ENCODE measurements at places on chromosomes 13 and 19.

GRCh38 chr13:20270163-20270865 lies 38.2 kb upstream of the GJB6 start:
- no peak for DNase-seq

- no peak for DNase-seq
These were observed 1.0 kb downstream of the DIRAS1 start for GRCh38 chr19:2719920-2720776.

GRCh38 chr13:50393628-50394027 lies 378.4 kb downstream of the KCNRG start:
- no peak for DNase-seq

- no peak for DNase-seq
These were observed 61.8 kb downstream of the AKAP11 start for GRCh38 chr13:42333613-42334328.

DNA sequence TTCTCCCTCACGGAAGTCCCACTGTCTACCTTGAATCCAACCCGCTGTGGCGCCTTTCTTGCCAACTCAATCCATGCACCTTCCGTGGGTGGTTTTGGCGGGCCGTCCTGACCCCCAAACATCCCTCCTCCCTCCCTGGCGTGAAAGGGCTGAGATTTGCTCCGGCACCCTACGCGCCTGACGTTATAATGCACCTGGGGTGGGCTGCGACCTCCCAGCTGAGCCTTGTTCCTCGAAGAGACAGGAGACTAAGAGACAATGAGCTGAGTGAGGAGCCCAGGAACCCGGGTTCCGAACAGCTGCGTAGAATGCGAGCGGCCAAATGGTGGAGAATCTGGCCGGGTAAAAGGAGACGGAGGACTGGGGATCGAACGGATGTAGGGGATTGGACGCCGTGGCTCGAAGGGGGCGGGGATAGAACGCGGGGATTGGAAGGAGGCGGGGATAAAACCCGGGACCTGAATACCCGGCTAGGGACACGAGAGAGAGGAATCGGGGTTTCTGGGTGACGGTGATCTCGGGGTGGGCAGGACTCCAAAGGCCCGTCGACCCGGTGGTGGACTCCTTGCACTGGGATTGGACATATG lies at the start of gene CPT1C:
CPT1C (plus strand) TSS at position 461 of the 587 bp plus-strand sequence. CDS start 1,137 bp downstream, outside the sequence.
- peak; percentile 63 for DNase-seq

- DNase-seq: no peak
These were observed 38.8 kb downstream of the SHISA2 start for GRCh38 chr13:26012995-26013394.

- no peak for DNase-seq
These were observed 6.9 kb upstream of the PLEKHF1 start for GRCh38 chr19:29658221-29658991.

DNA sequence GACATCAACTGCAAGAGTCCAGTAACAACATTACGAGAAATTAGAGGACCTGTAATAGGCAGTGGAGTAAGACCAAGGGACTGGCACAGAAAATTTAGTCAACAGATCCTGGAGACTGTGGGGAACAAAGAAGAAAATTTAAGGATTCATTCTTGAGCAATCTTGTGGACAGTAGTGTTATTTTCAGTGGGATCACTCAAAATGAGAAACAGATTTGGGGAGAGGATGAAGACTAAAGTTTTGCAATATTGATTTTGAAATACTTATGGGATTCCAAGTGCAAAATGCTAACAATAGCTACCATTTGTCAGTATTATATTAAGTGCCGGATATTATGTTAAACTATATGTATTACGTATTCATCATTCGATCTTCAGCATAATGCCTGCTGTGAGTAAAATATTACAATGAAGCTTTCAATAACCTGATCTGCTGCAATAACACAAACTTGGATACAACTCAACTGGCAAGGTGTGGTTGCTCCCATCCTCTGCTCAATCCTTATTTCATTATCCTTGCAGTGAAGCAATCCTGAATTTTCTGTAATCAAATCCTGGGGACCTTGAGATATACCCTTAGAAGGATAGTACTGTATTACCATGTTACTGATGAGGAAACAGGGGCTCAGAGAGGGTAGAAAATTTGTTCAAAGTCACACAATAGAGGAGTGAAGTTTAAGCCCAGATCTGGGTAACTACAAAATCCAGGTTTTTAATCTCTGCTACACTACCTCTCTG lies 84.2 kb downstream of the SACS start:
- no peak for DNase-seq

DNA sequence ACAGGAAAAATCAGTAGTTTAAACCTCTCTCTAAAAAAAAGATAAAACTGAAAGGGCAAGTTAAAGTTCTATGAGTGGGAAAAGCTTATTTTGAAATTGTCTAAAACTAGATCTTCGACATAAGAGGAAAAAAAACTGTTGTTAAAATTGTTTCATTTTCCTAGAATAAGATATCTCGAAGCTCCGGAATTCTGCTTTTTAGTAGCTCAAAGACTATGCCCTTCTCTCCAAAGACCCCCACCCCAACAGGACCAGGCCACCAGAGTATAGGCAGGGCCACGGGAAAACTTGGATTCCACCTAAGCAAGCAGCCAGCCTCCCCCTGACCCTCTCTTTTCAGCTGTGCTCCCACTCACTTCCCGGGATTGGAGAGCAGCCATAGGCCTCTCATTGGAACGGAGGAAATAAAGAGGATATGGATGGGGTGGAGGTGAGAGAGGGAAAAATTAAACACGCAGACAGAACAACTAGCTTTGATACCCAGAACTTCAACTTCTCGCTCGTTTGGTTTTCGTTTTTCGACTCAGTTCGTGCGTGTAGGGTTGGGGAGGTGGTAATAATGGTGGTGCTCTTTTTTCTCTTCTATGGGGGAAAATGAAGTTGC lies 3.0 kb downstream of the POU4F1 start:
- no peak for DNase-seq

- no peak for DNase-seq
These were observed 270.0 kb downstream of the NALCN start for GRCh38 chr13:101146101-101146898.

- DNase-seq: no peak
These were observed 5.1 kb upstream of the CALM3 start for GRCh38 chr19:46596008-46596407.

GRCh38 chr19:19749908-19750841 lies 17.3 kb upstream of the ZNF14 start:
- no peak for DNase-seq

DNA sequence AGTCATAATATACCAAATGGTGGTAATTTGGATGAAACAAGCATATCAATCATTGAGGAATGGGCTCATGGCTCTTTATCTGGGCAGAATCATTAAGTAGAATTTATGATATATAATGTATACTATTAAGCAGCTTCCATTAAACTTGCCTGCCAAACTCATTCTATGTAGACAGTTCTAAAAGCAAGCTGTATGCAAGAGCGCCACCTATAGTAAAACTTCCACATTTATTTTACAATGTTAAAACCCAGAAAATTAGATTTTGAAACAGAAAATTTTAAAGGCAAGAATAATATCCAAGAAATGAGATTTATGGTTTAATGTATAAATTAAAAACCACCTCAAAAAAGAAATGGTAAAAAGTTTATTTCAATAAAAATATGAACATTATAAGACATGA lies 161.5 kb downstream of the MZT1 start:
- no peak for DNase-seq

- no peak for DNase-seq
These were observed 112.8 kb downstream of the TDRD3 start for GRCh38 chr13:60509601-60510386.

GRCh38 chr13:45447050-45447661 lies 17.6 kb upstream of the COG3 start:
- no peak for DNase-seq

GRCh38 chr19:40279120-40279551 lies 6.0 kb downstream of the AKT2 start:
- no peak for DNase-seq

DNA sequence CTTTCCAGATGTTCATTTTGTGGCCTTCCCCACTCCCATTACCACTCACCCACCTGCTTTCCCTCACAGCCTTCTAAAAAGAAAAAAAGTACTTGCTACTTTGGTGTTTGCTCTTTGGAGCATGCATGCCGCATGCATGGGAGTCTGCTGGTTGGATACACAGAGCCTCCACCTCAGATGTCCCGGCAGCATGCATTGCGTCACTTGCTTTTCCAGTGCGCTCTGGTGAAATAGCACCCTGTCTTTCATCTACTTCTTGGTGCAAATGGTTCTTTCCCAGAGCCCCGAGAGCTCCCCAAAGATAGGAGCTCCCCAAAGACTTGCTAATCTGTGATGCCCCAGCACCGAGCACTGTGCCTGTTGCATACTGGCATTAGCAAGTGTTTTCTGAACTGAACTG lies 333.2 kb upstream of the ZNF507 start:
- no peak for DNase-seq

GRCh38 chr13:62176051-62176450 lies 760.4 kb upstream of the PCDH20 start:
- DNase-seq: no peak

- no peak for DNase-seq
These were observed 530.9 kb downstream of the MYO16 start for GRCh38 chr13:109160357-109160756.

GRCh38 chr19:58558066-58558622 lies at the start of gene UBE2M:
Gene UBE2M (minus strand): TSS chr19:58558611. CDS start chr19:58558381, 230 bp downstream.
- no peak for DNase-seq

DNA sequence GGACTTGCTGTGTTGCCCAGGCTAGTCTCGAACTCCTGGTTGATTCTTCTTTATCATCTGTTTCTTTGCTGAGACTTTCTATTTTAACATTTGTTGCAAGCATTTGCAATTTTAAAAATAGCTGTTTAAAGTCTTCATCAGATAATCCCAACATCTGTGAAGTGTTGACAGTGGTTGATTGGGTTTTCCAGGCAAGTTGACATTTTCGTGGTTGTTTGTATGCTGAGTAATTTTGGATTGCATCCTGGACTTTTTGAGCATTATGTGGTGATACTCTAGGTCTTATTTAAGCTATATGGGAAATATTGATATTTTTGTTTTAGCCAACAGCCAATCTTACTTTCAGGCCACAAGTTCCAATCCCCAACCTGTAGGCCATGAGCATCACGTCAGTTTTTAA lies 25.1 kb downstream of the AP1M1 start:
- DNase-seq: no peak

DNA sequence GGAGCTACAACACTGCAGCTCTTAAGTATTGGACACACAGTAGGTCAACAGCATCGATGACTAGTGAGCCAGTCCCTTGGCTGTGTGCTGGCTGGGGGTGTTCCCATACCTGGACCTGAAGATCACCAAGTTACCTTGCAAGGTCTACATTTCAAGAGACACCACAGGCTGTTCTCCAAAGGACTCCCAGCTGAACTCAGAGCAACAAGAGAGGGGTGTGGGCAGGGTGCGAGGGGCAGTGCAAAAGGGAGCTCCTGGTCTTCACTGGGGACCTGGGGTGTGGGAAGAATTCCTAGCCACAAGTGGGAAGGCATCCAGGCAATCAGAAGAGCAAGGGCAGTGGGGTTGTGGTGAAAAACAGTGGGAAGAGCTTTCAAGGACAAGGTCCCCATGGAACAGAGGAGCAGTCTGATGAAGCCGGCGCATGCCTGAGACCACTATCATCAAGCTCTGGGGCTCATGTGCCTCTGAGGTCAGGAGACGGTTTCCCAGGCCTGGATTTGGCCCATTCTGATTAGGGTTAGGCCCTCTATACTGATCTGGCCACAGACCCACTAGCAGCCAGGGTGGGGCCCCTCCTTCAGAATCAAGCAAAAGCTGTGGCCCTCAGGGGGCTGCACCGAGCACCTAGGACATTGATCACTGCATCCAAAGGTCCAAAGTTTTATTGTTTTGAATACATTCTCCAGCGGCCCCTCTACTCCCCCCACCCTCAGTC lies 4.7 kb upstream of the GSK3A start:
- no peak for DNase-seq

DNA sequence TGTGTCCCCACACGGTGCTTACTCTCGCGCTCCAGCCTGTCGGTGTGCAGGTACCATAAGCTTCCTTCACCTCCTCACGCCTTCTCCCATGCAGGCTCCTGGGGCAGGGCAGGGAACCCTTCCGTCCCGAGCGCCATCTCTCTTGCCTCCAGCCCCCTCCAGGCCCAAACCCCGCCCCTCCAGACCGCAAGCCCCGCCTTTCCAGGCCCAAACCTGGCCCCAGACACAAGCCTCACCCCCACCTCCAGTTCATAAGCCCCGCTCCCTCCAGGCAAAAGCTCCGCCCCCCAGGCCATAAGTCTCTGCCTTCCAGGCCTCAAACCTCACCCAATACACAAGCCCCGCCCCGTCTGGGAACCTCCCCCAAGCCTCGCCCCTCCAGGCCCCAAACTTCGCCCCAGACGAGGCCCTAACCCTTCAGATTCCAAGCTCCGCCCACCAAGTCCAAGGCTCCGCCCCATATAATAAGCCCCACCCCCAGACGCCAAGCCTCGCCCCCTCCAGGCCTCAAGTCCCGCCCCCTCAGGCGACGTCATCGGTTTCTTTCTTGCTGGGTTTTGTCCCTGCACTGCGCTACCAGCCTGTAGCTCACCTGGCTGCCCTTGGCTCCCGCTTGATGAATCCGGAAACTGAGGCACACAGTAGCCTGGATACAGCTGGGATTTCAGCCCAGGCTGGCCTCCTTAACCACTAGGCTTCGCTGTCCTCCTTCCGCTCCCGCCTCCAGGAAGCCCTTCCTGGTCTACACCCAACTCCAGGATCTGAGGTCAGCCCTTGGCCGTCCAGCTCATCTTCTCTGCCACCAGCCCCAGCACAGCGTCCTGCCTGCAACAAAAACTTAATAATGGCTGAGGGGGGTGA lies 16.1 kb downstream of the MKNK2 start:
- DNase-seq: peak; percentile 50

GRCh38 chr19:33306191-33306590 lies 3.9 kb upstream of the CEBPA start:
- no peak for DNase-seq

- DNase-seq: no peak
These were observed 3.0 kb downstream of the OBI1 start for GRCh38 chr13:78655906-78656305.

DNA sequence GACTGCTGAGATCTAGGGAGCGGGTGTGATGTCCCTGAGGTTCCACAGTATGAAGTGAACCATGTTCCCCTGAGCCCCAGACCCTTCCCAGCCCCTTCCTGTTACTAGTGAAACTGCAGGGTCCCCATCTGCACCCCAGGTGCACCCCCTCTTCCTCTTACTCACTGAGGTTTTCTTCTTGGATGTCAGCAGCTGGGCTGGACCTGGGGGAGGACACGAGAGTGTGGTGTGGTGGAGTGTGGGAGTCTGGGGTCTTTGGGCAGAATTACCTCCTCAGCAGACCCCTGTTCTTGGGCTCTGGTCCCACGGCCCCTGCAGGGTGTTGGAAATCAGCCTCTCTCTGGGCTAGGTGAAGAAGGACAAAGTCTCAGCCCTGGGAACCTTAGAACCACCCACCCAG lies 3.3 kb upstream of the LILRA6 start:
- DNase-seq: no peak

DNA sequence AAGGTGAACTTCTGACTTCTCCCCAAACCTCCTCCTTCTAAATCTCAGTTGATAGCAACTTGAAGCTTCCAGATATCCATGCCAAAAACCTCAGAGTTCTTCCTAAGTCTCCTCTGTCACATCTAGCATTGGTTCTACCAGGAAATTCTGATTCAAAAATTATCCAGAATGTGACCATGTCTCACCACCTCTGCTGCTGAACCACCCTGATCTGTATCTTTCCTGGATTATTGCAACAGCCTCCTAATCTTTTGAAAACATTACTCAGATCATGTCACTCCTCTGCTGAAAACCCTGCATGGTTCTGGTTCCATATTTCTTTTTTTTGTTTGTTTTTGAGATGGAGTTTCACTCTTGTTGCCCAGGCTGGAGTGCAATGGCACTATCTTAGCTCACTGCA lies 78.7 kb upstream of the TNFSF11 start:
- DNase-seq: no peak
